Activated CD8-positive, alpha-beta memory T cell treated with anti-CD3 and anti-CD28 coated beads for 48 hours (primary cell): ENCODE measurements at places on chromosomes 2 and 18.
A peak's percentile ranks its signal among the peaks of the same experiment; 100 is the strongest.

GRCh38 chr2:76826691-76827090 is 695.5 kb downstream of the LRRTM4 start:
- no peak for DNase-seq

- DNase-seq: no peak
These were observed 701.8 kb downstream of the NR4A2 start for GRCh38 chr2:155630760-155631159.

GRCh38 chr18:44709307-44710126 is 28.8 kb downstream of the SETBP1 start:
- no peak for DNase-seq

DNA sequence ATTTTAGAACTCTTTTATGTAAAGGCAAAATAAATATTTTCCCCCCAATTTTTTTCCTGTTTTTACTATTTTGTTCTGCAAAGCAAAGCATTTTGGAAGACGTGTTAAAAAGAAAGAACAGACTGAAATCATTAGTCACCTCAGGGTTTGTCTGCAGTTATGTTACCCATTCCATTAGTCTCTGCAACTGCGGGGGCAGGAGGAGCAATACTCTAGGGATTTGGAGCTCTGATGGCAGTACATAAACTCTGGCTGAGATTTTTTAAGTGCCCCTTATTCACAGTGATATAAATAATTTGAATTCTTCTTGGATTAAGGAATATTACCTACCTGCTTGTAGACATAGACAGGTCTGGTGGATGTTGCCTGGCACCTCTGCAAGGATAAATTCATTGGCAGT is 88.0 kb upstream of the CELF4 start:
- DNase-seq: no peak

GRCh38 chr2:124027182-124027581 is 2.1 kb downstream of the CNTNAP5 start:
- no peak for DNase-seq

DNA sequence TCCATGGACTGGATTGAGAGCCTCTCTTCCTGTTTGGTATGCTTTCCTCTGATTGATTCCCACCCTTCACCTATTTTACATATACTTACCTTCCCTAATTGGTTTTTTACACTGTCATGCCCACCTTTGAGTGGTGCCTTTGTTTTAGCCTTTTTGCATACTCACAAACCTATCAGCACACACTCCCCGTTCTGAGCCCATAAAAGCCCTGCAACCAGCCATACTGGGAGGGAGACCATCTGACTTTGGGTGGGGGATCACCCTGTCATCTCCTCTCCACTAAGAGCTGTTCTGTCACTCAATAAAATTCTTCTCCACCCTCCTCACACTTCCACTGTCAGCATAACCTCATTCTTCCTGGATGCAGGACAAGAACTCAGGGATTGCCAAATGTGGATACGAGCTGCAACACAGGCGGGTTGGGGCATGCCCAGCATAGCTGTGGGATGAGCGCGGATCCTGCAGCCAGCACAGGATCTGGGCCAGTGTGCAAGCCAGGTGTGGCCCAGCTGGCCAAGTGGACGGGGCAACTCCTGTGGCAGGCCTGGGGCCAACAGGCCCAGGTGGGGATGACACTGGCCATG is 9.4 kb upstream of the MOB1A start:
- DNase-seq: no peak

GRCh38 chr2:142865924-142866323 is 11.5 kb upstream of the KYNU start:
- DNase-seq: no peak

DNA sequence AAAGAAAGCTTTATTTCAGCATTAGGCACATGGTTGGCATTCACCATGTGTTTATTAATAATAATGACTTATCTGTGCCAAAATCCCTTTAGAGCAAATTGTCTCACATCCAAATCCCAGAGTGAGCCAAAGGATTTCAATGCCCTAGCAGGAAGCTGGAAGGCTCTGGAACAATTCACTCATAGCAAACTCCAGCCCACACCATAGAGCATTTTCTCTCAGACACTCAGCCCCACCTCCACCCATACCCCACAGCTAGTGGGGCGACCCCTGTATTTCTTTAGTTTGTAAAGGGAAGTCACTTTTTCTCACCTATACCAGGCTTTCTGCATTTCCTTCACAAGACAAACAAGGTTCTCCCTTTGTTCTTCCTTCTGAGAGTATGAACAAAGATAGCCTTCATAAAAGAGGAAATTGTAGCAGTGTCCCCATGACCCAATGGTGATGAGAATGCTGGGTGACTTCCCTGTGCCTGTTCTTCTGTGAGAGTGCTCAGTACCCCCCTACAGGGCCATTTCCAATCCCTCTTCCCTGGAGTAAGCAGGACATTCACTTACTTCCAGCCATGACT is 100.1 kb upstream of the APCDD1 start:
- DNase-seq: no peak

DNA sequence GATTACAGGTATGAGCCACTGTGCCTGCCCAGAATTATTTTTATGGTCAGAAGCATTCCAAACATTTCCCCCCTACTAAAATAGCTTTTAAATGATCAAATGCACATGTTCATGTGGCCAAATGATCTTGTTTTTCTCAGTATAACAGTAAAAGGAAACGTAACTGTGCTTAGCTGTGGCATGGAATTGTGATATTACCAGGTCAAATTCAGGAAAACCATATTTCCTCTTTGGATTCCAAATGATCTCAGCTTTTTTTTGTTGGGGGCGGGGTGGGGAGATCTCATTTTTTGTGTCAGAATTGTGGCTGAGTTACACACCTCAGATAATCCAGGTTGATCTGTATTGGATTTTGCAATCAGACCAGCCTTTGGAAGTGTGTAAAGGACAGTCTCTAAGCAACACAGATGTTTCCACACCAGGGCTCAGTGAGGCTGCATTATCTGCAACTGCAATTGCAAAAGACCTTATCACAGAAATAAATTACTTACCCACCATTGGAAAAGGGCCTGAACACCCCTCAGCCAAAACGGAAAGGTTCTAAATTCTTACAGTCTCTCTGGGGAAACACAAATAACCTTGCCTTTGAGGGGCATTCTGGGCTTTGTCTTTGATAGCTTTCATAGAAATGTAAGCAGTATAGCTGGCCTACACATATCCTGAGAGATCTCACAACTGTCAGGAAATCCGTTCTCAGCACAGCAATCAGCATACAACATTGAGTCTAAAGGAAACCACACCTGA is 8.4 kb downstream of the CASP10 start:
- no peak for DNase-seq

- no peak for DNase-seq
These were observed 137.9 kb downstream of the RTN4 start for GRCh38 chr2:54912305-54912704.

DNA sequence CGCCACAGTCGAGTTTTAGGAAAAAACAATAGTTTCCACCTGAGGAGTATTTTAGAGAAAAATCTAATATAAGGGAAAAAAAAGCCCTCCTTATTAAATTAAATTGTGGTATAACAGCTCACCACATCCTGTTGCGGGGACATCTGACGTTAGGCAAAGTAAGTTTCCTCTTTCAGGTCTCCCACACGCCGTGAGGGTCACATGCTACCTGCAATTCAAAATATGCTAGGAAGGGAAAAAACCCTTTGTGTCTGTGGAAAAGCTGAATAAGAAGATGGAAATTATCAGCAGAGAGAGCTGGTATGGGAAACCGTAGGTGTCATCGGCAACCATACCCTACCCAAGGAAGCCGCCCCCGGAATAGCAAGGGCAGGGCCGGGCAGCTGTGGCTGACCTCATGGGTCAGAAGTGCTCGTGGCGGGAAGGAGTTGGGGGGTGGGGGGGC is 128.0 kb downstream of the NFATC1 start:
- no peak for DNase-seq

GRCh38 chr2:100142393-100142792 is at the start of gene AFF3:
Gene AFF3, minus strand, starts transcription at chr2:100142590. Its CDS starts 38,136 bp downstream, at chr2:100104454.
- DNase-seq: peak; percentile 21

DNA sequence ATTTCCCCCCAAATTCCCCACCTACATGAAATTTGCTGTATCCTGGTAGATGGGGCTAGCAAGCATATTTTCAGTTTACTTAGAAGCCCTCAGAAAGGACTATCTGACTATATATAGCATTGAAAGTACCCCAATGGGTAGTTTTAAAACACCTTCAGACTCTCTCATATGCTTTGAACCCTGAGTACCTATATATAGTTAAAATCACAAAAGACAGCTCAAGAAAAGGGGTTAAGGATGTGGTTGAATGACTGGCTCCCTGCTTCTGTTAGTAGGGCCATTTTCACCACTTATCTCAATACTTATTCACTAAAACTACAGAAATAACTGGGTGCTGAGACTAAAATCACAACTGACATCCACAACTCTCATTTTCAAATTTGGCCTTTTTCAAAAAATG is 18.5 kb downstream of the WDPCP start:
- no peak for DNase-seq

- no peak for DNase-seq
These were observed 323.1 kb downstream of the RBM43 start for GRCh38 chr2:150938527-150938926.

DNA sequence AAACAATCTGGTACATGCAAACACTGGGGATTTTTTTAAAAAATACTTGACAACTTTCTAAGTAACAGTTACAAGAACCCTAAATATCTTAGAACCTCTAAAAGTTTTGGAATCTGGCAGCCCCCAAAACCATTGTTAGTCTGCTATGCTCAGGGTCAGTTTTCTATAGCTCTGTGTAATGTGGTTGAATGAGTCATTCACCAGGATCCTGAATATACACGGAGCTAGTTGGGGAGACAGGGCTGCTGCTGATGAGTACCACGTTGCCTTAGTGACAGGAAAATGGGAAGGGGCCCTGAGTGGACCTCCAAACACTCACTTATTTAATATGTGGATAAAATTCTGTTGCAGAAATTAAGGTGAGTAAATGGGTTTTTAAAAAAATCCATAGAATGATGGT is 36.9 kb upstream of the TANC1 start:
- DNase-seq: no peak

GRCh38 chr2:17475286-17475685 is 43.0 kb downstream of the RAD51AP2 start:
- DNase-seq: no peak

GRCh38 chr2:148508878-148509287 is 135.7 kb upstream of the EPC2 start:
- DNase-seq: no peak

- DNase-seq: no peak
These were observed 114.3 kb downstream of the MGAT5 start for GRCh38 chr2:134368009-134368817.

DNA sequence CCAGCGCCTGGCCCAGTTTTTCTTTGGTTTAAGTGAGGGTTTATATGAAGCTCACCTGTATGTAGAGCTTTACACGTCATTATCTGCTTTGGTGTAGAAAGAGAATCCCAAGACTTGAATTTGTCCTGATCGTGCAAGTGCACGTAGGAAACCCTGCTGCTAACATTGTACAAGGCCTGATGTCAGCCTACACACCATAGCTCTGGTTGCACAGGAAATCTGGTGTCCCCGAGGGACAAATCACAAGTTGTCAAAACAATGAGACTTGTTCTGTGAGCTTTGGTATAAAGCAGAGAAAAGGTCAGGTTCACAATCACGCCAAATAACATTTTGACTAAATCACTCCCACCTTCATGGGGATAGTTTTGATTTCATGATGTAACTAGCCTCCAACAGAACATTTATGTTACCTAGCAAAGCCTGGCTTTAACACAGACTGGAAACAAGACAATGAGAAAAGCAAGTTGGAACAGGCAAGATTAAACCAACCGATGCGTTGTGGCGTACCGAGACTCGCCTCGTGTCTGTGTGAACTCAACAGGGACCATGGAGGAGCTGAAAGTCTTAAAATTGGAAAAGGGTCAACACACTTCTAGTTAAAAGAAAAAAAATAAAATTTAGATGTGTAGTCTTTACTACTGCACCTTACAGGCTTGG is 41.4 kb downstream of the ZAP70 start:
- DNase-seq: no peak

DNA sequence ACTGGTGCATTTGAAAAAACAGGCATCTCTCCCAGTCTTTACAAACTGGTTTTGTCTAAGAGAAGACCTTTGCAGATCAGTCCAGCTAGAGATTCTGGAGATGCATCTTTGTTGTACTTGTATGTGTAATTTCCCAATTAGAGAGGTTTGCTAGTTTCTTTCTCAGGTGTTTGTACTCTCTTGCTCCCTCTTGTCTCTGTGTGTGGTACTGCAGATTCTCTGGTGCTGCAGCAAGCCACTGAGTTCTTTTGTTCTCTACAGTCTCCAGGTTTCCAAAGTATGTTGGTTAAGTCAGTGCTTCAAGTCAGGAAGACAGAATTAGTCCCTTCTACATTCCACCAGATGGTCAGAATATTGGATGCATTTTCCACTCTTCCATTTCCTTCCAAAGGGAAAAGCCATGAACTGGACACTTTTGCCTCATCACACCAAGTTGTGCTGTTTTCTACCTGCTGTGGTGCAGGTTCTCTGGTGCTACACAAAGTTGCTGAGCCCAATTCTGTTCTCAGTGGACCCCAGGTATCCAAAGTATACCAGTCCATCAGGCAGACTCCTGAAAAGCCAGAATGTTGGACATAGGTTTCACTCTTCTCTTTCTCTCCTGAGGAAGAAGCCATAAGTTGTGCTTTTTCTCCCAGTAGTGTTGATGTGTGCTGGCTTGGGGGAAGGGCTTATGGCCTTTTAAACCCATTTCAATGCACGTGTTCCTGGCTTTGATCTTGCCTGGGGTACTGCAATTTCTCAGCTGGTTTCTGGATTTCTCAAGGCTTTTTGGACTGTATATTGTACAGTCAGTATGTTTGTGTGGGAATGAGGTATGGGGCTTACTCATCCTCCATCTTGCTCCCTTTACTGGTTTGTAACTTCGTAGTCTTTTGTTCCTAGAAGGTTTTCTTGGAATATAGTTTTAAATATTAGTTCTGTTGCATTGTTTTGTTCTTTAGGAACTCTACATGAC is 29.8 kb downstream of the EPC2 start:
- no peak for DNase-seq

DNA sequence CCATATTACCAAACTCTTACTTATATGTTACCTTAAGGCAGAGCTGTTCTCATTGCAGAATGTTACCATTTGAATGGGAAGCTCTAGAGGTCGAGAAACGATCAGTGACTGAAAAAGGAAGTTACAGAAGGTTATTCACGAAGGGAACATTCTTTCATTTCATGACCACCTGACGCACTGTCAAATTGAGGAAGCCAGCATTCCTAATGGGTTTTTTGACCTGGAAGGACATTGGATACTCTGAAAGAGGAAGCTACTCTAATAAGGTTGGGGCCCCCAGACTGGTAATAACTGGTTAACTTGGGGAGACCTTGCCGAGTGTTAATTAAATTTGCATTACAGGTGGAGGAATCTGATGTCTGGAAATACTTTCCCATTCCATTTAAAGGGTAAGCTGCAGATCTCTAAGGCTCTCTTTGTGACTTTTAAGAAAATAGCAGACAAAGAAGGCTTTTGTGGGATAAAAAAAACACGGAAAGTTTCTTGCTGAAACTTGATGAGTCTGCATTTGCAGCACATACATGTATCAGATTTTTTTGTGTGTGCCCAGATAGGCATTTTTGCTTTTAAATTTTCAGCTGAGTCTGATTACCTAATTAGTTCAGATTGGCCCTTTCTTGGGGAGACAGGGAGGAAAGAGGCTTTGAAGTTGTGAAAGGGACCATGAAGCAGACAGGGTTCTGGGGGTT is 137.1 kb downstream of the LTBP1 start:
- DNase-seq: no peak
